ENCODE measurements at places on chromosomes 11 and 22. TPM values are rescaled to one million over a fixed set of nuclear protein-coding genes. Genes with fewer than 3 reads are reported as not detected.

DNA sequence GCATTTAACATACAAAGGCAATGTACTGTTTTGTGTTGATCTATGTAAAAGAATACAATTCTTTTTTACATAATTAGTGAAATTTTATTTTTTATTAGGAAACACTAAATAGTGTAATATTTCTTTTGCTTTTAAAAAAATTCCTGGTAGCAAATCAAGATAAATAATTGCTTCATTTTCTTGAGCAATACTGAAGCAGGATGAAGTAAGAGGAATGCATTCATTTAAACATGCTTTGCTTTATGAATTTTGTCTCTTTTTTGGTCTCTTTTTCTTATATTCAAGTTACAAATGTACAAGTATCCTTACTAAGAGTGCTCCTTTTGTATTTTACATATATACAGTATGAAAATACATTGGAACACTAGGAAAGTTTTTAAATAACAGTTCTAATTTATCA is 144.4 kb upstream of the TEAD1 start:
- DNase-seq = no peak

DNA sequence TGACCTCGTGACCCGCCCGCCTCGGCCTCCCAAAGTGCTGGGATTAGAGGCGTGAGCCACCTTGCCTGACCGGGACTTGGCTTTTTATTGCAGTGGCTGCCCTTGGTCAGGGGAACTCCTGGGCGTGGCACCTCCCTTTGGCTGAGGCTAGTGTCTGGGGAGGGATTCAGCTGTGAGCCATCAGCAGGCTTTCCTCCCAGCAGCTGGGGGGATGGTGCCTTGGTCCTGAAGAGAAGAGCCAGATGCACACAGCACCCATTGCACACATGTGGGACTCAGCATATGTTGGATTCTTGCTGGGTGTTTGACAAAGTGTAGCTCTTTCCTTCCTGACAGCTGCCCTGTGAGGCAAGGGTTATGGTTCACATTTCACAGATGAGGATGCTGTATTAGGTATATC is 8.4 kb downstream of the CYTH4 start:
- DNase-seq = no peak

- no peak for DNase-seq
These were observed 91.1 kb upstream of the LMO1 start for GRCh38 chr11:8354622-8355415.

- DNase-seq = no peak
These were observed 3.5 kb downstream of the C11orf21 start for GRCh38 chr11:2298131-2298794.

GRCh38 chr22:16824716-16825687 is at the start of gene XKR3:
Gene XKR3 (minus strand): TSS chr22:16825411. CDS start chr22:16808073, 17,338 bp downstream.
- no peak for DNase-seq

- peak; percentile 43 for DNase-seq
These were observed 789 bp upstream of the KDM2A start for GRCh38 chr11:67118181-67118766.

DNA sequence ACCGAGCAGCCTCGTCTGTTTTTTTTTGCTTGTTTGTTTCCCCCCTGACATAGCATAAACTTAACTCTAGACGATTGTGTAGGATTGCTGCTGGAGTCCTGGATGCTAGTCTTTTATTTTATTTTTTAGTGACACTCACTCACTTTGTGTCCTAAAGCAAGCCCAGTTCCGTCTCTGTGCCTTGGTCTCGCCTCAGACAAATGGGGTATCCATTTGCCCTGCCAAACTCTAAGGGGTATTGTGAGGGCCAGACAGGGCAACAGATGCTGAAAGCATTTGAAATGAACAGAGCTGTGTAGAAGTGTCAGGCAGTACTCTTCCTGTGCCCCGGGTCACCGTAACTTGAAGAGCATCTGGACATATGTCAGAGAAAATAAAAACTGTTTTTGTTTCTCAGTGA is 34.8 kb upstream of the DKK3 start:
- no peak for DNase-seq

DNA sequence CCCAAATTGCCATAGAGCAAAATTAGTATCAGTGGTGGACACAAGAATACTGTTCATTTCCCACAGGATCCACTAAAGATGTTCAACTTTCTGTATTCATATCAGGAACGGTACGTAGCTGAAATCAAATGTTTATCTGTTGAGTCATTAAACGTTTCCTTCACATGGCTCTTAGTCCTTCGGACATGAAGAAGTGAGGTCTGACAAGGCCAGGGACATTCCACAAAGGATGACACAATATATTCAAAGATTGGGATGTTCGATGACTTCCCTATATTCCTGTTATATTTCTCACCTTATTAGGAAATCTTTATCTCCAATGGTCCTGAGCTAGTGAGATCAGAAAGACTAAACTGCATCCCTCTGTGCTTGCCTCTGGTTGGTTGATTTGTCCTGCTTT is 129.0 kb downstream of the ETS1 start:
- DNase-seq = no peak

DNA sequence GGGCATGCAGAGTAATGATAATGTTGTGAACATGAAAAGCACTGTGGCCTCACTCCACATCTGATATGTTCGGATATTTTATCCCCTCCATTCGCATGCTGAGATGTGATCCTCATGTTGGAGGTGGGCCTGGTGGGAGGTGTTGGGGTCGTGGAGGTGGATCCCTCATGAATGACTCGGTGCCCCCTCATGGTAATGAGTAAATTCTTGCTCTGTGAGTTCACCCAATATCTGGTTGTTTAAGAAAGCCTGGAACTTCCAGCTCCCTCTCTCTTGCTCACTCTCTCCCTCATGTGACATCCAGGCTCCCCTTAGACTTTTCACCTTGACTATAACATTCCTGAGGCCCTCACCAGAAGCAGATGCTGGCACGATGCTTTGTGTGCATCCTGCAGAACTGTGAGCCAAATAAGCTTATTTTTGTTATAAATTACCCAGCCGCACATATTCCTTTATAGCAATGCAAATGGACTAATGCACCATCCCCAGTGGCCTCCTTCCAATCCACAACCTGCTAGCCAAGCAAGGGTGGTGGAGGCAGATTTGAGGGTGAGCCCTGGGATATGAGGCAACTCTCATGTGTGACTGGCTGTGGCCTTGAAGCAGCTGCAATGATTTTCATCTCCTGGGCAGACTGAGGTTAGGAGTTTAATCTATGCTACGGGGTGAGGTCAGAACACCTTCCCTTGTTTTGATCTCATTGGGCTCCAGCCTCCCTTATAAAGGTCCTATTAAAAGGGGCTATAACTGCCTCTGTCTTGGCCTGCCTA is 276.5 kb downstream of the ETS1 start:
- DNase-seq = no peak

GRCh38 chr11:1229471-1230120 is 6.7 kb downstream of the MUC5B start:
- peak; percentile 72 for DNase-seq

DNA sequence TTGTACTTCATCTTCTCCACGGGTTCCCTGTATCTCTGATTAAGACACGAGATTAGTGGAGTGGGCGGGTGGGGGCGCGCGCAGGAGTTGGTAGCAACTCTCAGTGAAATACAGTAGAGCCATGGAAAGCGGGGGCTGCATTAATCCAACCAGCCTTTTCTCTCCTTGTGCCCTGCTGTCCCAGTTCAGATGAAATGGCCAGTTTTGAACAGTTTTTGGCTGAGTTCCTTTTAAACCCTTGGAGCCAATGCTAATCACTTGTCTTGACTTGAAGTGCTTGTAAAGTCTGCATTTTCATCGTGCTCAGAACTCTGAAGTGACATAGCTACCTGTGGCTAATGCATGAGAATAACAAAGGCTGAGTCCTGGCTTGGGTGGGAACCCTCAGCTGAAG is 734 bp upstream of the TMEM123 start:
- DNase-seq = no peak

- no peak for DNase-seq
These were observed 2.1 kb upstream of the SMIM38 start for GRCh38 chr11:69153661-69154060.

DNA sequence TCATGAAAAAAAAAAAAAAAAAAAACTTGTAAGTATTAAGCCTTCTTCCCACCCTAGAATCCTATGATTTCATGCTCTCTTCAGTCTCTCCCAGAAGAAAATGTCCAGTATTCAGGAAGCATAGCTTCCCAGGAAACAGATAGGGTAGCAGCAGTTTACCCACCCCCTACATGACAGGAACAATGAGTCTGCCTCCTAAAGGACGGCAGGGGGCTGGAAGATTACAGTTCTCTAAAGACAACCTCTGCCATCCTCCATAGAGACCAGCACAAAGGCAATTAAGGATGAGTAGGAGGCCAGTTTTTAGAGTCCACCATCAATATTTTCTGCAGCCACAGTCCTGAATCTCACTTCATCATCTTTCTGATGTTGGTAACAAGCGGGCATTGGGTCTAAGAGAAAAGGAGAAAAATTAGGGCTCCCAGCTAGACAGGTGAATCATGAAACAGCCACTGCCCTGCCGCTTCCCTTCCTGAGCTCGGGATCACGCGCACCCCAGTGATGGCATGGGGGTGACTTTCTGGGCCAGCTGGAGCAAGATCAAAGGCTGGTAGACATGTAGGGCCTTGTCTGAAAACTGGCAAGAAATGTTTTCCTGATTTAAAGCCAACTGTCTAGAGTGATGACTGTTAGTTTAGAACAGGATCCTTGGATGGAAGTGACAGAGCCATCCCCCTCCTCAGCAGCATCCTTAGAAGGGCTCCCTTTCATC is 322.8 kb downstream of the LARGE1 start:
- DNase-seq = no peak

GRCh38 chr11:44261800-44262591 is 47.9 kb downstream of the ALX4 start:
- no peak for DNase-seq

GRCh38 chr11:6627762-6628241 is 8.6 kb upstream of the TPP1 start:
- no peak for DNase-seq

DNA sequence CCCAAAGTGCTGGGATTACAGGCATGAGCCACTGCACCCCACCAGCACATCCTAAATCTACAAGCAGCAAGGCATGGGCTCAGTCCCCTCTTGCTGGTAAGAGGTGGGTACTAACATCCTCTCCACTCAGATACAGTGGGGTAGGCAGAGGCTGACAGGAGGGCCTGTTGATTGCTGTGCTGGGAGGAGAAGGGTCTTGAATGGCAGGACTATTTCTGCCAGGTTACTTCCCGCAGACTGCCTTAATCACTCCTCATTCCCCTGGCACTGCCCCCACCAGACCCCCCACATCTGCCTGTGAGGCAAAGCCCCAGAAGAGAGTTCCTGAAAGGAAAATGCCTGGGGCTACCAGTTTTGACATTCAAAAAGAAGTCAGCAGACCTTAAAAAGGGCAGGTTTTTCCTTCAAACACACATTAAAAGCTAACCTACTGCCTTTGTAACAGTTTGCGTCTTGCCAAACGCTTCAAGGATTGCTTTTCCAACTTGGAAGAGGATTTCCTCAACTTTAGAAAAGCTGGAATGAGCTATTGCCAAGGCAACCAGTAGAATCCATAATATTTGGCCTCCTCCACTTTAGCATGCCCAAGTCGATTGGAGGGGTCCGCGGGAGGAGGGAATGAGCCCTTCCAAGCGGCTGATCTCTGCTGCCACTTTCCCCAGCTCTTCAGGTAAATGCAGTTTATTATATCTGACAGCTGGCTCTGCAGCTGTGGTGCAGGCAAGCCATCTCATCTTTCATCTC is 62.0 kb downstream of the FDX1 start:
- DNase-seq = no peak

DNA sequence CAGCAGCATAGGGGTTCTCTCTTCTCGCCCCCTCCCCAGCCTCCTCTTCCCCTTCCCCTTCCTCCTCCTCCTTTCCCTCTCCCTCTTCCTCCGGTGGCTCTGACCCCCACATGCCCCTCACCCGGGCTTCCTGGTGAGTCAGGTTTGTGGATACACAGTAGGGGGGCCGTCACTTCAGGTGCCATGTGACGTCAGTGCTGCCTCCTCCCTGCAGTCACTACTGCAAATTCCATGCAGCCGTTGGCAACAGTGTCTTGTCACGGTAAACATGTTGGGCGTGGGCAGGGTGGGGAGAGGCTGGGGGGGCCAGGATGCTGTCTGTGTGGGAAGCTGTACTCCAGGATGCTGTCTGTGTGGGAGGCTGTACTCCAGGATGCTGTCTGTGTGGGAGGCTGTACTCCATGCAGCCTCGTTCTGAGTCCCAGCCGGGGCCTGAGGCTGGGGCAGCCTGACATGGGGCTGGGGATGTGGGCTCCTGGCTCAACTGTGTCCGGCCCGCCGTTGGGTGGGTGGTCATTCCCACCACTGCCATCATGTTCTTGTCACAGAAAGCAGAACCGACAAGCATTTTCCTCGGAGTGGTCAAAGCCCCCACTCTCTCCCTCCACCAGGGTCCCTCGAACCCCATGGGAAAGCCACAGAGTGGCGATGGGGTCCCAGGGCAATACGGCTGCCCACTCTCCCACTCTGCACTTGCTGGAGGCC is 2.4 kb upstream of the MUC2 start:
- DNase-seq = no peak

DNA sequence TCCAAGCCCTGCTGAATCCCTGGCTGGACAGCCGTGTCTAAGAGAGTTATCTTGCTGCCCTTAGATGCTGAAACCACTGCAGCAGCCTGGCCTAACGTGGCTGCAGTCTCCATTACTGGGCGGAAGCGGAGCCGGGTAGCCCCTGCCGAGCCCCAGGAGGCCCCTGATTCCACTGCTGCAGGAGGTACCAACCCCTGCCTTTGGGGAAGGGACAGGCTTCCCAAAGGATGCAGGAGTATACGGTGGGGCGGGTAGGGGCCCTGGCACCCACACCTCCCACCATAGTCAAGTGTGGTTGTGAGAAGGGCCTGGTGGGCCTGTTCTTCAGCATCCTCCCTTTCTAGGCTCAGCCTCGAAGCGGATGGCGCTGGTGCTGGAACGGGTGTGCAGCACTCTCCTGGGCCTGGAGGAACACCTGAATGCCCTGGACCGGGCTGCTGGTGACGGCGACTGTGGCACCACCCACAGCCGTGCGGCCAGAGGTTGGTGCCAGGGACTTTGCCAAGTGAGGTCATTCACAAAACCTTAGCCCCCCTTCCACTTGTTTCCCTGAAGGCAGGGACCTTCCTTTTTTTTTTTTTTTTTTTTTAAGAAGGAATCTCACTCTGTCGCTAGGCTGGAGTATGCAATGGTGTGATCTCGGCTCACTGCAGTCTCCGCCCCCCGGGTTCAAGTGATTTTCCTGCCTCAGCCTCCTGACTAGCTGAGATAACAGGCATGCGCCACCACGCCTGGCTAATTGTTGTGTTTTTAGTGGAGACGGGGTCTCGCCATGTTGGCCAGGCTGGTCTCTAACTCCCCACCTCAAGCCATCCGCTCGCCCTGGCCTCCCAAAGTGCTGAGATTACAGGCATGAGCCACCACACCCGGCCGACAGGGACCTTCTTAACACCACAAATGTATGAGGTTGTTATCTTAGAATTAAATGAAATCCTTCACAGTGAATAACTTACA is 11.0 kb downstream of the TKFC start:
- no peak for DNase-seq

- DNase-seq = no peak
These were observed 33.2 kb downstream of the ABCC8 start for GRCh38 chr11:17443423-17443822.

GRCh38 chr11:11010624-11011127 is 152.8 kb upstream of the ZBED5 start:
- no peak for DNase-seq

PATE4 gene
- polyA plus RNA-seq = not detected

CD44 gene
- 133 TPM for polyA plus RNA-seq

MMP10 gene
- 0.40 TPM for polyA plus RNA-seq

CABP4 gene
- polyA plus RNA-seq = 1.2 TPM

MFNG gene
- 5.2 TPM for polyA plus RNA-seq

C11orf52 gene
- polyA plus RNA-seq = 23.3 TPM

MRE11 gene
- polyA plus RNA-seq = 4.2 TPM

OR52E8 gene
- polyA plus RNA-seq = not detected

TRIM51 gene
- polyA plus RNA-seq = not detected

ANO9 gene
- polyA plus RNA-seq = 46.2 TPM

GSTT2B gene
- polyA plus RNA-seq = 59.8 TPM

CLDN25 gene
- not detected for polyA plus RNA-seq

NTM gene
- polyA plus RNA-seq = 0.04 TPM
